GM23248 (cell line): ENCODE measurements at places on chromosomes 16 and 17. TPM values are rescaled to one million over a fixed set of nuclear protein-coding genes. Genes with fewer than 3 reads are reported as not detected.

DNA sequence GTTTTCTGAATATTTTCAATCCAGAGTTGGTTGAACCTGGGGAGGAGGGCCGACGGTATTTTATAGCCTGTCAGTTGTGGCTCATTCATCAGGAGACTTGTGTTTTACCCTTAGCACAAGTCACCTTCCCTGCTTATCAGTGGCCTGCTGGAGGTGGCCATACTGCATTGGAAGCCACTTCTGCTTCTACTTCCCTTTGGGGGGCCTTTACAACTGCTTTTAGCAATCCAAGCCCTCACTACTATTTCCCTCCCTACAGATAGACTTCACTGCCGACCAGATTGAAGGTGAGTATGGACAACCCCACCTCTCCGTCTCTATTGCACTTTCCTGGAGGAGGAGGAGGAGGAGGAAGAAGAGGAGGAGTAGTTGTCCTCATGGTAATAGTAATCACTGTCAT lies 4.4 kb downstream of the MYL4 start:
- H3K4me1 ChIP-seq, result no peaks in the 10 kb centered on the region
- H3K27me3 ChIP-seq, result no peaks in the 10 kb centered on the region
- no peak overlapping the region for H3K4me3 ChIP-seq

GRCh38 chr16:58266336-58266735 lies 28.5 kb downstream of the PRSS54 start:
- no peak for DNase-seq
- H3K4me1 ChIP-seq, result peaks cover 9% of the 10 kb centered on the region; the same call in 1 of the 2 replicates
- no peak overlapping the region for H3K4me3 ChIP-seq
- H3K27me3 ChIP-seq, result no peaks in the 10 kb centered on the region
- H3K27ac ChIP-seq, result no peak overlapping the region

Gene RAB37
- total RNA-seq, result 0.11 TPM in 1 of 2 replicates, not detected in the other

Gene WNT9B
- not detected in 2 replicates for total RNA-seq

Gene PDIA2
- not detected in 2 replicates for total RNA-seq
